ENCODE measurements at places on chromosomes 16 and 17.

DNA sequence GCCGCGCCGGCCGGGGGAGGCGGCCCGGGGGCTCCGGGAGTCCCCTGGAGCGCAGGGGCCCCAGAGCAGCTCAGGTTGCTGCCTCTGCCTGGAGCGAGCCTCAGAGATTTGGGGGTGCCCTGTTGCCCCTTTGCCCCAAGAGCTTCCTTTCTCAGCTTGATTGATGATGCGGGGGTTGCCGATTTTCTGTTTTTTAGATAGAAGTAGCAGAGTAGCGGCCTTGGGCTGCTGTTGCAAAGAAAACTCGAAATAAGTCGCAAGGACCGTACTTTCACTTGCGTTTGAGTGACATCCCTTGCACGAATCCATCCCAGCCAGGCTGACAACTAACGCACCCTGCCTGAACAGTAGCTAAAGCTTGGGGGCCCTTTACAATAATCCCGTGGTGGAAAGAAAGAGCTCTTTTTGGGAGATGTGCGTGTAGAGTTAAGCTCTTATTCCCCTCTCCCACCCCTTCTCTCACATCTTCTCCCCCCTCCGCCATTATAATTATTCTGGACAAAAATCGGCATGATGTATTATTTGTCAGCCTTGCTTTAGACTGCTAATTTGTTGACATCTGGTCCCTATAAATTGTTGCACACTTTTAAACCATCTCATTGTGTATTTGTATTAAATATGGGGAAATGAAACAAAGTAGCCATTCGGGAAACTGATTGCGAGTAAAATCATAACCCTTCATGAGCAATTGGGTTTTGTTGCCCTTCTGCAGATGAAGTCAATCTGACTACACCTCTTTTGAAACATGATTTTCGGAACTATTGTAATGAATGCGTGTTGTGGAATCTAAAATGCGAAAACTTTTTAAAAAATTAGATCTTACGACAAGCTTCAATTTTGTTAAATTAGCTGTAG is 873 bp downstream of the USP10 start:
- peak; percentile 50 for DNase-seq

DNA sequence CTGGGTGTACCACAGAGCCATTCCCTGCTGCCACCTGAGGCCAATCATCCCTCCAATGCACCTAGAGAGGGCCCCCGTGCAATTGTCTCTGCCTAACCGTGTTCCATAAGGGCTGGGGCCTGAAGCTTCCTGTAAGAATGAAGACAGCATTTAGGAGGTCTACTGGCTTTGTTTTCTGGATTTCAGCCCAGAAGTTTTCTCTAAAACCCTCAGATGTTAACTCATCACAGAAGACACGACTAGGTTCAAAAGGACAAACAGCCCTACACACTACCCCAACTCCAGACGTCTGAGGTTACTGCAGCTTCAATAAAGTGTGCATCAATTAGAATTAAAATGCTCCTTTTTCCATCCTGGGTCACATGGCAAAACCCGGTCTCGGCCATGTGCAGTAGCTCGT is 10.8 kb upstream of the DRG2 start:
- DNase-seq = no peak

GRCh38 chr16:81885976-81886586 is 107.0 kb downstream of the PLCG2 start:
- peak; percentile 14 for DNase-seq

DNA sequence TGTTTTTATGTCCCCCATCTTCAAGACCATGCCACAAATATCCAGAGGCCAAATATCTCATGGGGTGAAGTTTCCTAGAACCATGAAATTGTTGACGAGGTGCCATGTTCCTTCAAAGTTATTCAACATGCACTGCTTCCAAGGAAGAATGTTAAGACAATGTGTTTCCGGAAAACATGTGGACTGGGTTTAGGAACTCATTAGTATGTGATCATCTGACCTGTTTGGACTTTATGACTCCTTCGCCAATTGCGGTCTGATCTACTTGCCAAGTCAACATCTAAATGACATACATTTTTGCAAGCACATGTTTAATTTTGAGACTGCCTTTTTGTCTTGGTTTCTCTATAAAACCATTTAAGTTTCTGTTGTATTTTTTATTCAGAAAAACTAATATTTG is 234.8 kb downstream of the MAF start:
- no peak for DNase-seq

DNA sequence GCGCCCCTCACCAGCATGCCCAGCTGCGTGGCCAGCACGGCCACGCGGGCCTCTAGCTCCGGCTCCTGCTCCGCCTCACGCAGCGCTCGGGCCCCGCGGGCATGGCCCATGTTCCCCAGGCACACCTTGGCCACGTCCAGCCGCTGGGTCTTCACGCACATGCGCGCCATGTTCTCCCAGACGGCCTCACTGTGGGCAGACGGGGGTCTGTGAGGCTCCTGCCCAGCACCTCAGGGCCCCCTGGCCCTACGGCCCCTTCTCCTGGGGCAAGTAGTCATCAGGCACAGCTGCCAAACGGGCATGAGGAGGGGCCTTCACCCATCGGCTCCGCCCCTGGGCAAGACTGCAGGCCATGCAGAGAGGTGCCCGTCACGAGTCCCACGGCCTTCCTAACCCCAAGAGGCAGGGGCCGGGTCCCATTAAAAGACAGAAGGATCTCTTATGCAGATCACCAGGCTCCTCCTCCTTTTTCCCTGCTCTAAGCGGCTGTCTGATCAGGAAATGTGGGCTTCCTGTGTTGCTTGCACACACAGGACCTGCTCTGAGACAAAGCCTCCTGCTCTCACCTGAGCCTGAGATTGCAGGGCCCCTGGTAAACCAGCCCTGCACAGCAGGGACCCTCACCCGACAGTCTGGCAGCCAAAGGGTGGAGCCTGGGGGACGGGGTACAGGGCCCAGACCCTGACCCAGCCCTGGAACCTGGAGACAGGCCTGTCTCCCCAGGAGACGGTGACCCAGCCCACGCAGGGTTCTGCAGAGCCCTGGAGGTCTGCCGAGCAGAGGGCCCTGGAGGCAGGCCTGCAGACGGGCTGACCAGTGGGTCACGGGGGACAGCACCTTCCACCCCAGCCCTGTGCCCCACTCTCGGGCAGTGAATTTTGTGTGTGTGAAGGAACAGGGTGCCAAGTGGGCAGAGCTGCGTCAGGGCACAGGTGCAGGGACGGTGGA is 6.6 kb upstream of the TMEM204 start:
- peak; percentile 21 for DNase-seq

GRCh38 chr16:2296661-2297505 is 29.0 kb upstream of the RNPS1 start:
- DNase-seq = peak; percentile 11

GRCh38 chr16:11801481-11802021 is 4.5 kb upstream of the ZC3H7A start:
- DNase-seq = no peak

- no peak for DNase-seq
Observed at GRCh38 chr16:87380881-87381280, 2.7 kb downstream of the FBXO31 start.

DNA sequence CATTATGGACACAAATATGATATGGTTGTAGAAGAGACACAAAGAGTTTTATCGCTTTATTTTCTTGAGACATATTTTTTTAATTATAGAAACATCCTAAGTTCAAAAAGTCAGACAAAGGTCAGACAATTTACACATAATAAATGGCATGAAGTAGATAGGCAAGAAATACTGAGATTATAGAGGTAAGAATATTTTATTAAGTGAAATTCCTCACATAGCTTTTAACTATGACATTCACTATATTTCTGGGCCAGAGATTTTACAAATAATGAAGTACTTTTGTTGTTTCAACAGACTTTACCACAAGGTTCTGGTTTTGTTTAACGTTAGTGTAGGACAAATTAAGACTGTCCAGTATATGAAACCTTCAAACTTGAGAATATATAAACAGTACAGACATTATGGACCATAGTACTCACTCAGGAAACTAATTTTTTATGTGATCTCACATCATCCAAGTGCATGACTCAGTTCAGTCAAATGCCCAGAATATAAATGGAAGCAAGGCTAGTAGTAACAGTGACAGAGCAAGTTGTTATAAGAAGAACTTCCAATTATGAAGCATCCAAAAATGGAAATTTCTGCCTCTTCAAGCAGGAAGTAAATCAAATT is 394.8 kb downstream of the KCNJ2 start:
- no peak for DNase-seq

DNA sequence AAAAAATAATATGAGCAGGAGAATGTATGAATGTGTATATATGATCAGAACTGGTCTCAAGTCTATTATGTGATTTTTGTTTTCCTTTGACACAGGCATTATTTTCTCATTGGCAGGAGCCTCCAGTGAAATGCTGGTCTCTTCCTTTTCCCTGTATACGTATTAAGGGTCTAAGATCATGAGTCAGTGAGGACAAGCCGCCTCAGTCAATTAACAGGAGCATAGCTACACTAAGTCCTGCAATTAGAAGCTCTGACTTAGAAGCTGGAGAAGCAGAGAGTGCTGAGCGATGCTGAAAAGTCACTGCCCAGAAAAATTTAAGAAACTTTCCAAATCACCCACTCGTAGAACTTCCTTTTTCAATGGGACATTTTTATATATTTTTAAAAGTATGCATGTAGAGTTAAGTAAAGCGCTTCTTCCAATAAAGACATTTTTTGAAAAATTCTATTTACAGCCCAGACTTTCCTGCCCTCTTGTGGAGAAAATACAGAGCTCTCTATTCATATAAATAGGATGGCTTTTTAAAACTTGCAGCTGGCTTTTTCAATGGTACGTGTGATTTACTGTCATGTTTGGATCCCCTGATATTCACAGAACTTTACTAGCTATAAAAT is 70.2 kb upstream of the PSMD7 start:
- DNase-seq = no peak

GRCh38 chr17:57337390-57337789 is 81.1 kb downstream of the MSI2 start:
- no peak for DNase-seq

DNA sequence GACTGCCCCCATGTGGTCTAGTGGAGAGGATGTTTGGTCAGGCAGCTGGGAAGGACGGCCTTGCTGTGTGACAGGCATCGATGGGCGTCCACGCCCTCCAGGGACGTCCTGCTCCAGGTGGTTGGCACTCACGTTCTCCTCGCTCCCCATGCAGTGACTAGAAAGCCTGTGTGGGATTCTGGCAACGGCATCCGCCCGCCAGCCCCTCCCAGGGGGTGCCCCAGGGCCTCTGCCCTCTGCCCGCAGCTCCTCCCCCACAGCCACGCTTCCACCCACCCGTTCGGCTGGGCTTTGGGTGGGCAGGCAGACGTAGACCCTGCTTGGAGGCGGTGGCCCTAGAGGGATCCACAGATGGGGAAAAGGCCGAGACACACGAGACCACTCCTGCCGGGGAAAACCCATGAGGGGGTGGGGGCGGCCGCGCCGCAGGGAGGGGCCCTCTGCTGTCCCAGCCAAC is 4.7 kb upstream of the IL17C start:
- DNase-seq = peak; percentile 48

GRCh38 chr17:66348584-66349165 is 46.3 kb downstream of the PRKCA start:
- DNase-seq = peak; percentile 36

- DNase-seq = no peak
Observed at GRCh38 chr17:1074886-1075605, 78.1 kb downstream of the TIMM22 start.

DNA sequence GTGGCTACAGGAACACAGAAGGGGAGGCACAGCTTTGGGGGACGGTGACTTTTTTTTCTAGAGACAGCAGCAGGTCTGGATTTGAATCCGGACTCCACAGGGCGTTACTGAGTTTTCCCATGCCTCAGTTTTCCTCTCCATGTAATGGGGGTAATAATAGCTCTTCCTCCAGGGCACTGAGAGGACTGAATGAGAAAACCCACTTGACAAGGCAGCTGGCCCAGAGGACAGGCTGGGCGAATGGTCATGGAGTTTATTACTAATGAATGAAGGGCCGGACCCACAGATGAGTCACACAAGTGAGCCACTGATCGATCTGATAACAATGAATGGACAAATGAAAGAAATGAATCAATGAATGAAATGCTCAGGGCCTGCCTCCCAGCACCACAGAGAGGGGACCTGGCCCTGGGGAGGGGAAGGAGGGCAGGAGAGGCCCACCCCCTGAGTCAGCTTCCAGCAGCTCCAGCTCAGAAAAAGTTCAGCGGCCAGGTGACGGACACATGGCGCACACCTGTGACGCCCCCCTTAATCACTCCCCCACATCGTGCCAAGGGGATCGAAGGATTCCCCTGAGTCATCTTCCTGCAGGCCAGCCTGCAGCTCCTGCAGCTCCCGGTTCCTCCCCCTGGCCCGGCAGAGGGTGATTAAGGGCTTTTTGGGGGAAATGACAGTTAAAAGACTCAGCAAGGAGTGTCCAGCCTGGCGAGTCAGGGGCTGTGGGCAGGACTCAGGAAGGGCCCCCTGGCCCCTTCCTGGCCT is 54.3 kb downstream of the SOCS1 start:
- no peak for DNase-seq

GRCh38 chr17:44402564-44403172 is 13.2 kb upstream of the ITGA2B start:
- DNase-seq = no peak

DNA sequence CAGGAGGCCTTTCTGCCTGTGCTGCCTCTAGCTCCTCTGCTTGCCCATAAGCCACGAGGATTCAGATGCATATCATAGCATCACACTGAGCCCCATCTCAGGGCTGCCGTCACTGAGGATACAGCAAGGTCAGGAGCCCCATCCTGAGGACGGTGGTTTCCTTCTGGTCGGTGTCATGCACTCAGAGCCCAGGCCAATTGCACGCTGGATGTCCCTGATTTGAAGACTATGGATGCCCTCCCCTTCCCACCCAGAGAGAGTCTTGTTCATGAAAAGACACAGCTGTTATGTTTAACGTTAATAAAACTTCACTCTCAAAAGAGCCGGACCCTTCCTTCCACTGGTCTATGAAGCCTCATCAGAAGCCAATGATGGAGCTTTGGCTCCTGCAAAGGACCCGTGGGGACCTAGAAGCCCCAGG is 19.9 kb downstream of the COTL1 start:
- no peak for DNase-seq

DNA sequence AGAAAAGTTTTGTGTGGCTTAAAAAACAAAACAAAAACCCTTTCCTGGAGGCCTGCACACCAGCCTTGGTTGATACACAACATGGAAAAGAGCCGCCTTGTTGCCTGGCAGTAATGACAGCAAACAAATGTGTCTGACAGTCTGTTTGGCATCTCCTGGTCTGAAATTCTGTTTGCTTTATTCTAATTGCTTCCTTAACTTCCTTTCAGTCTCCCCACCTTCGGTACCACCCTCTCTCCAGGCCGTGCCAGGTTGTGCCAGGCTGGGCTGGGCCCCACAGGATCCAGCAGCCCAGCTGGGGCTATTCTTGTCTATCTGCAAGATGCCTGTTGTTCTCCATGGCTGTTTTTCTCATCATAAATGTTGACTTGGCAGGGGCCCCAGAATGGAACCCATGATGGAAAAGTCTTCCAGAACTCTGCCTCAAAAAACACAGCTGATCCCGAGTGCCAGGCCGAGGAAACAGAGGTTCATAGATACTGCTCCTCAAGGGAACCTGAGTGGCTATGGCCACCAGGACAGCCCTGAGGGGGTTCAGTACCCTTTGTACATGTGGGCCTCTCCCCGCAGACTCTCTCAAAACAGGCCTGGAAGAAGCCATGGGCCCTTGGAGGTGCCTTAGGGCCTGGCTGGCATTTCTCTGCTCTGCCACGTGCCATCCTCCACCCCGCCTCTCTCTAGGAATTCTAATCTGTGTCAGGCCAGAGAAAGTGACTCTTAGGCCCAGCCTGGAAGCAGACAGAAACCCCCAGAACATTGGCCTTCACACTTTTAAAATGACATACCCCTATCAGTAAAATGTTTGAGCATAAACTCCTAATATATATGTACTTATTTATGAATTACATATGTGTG is 50.5 kb downstream of the YPEL2 start:
- no peak for DNase-seq

- DNase-seq = no peak
Observed at GRCh38 chr16:24102209-24102660, 153.9 kb upstream of the CACNG3 start.

- DNase-seq = peak; percentile 7
Observed at GRCh38 chr17:10633738-10634379, 23.2 kb downstream of the MYH3 start.
